ENCODE measurements at places on chromosomes 1 and 21.
A peak's percentile ranks its signal among the peaks of the same experiment; 100 is the strongest.

DNA sequence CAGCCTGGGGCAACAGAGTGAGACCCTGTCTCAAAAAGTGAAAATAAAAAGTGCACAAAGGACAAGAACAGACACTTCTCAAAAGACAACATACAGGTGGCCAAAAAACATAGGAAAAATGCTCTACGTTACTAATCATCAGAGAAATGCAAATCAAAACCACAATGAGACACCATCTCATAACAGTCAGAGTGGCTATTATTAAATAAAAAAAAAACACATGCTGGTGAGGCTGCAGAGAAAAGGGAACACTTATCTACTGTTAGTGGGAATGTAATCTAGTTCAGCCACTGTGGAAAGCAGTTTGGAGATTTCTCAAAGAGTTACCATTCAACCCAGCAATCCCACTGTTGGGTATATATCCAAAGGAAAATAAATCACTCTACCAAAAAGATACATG, 173.2 kb downstream of the SMYD3 start:
- H3K4me3 ChIP-seq, result no peak overlapping the region
- no peak for DNase-seq
- no peaks in the 10 kb centered on the region for H3K36me3 ChIP-seq

DNA sequence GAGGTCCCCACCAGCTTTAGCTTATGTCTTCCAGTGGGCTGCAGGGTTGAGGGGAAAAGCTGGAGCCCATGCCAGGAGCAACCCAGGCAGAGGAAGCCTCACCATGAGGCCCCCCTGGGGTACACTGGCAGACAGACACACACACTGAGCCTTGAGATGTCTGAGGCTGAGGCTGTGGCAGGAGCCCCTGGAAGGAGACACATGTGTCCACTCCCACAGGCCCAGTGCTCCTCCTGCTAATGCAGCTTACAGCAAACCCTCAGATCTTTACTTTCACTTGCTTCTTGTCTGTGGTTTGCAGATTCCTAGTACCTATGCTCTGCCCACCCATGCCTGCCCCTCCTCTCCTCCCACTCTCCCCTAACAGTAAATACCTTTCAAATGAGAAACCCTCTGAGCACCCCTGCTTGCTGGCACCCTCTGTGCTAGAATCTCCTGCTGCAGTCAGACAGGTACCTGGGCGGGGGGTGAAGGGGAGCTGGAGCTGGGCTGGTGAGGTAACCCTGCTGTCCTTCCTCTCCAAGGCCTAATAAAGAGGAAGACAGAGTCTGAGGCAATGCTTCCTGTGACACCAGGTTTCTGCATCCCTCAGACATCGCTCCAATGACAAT, 63.4 kb upstream of the NEK2 start:
- DNase-seq, result peak; percentile 27
- H3K27ac ChIP-seq, result peak overlapping the region; percentile 75
- no peaks in the 10 kb centered on the region for H3K27me3 ChIP-seq

- H3K27ac ChIP-seq, result no peak overlapping the region
- no peaks in the 10 kb centered on the region for H3K36me3 ChIP-seq
- DNase-seq, result no peak
- no peak overlapping the region for H3K4me3 ChIP-seq
Measured at GRCh38 chr1:19698181-19698580, 33.5 kb downstream of the HTR6 start.

DNA sequence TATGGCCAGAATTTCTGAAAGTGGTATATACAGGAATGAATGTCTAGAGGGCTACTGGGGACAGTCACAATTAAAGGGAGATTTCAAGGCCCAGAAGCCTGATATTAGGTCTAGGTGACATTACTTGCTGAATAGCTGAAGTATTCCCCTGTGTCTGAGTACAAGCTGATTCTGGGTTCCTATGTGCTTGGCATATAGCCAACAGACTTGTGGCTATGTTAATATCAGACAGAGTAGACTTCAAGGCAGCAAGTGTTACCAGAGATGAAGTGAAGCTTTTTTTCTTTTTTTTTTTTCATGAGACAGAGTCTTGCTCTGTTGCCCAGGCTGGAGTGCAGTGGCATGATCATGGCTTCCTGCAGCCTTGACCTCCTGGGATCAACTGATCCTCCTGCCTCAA, 8.3 kb downstream of the TTC4 start:
- no peak overlapping the region for H3K27ac ChIP-seq
- no peak for DNase-seq
- no peaks in the 10 kb centered on the region for H3K4me1 ChIP-seq
- H3K4me3 ChIP-seq, result no peak overlapping the region
- H3K27me3 ChIP-seq, result no peaks in the 10 kb centered on the region
- peaks cover 28% of the 10 kb centered on the region for H3K36me3 ChIP-seq

DNA sequence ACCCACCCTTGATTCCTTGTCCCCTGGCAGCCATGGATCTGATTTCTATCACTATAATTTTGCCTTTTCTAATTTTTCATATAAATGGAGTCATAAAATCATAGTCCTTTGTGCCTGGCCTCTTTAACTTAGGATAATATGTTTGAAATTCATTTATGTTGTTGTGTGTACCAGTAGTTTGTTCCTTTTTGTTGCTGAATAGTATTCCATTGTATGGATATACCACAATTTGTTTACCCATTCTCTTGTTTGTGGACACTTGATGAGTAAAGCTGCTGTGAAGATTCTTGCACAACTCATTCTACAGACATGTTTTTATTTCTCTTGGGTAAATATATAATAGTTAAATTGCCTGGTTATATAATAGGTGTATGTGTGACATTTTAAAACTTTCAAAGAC, 22.7 kb upstream of the GJA8 start:
- DNase-seq, result no peak
- no peak overlapping the region for H3K27ac ChIP-seq
- H3K27me3 ChIP-seq, result no peaks in the 10 kb centered on the region
- H3K4me1 ChIP-seq, result no peaks in the 10 kb centered on the region

DNA sequence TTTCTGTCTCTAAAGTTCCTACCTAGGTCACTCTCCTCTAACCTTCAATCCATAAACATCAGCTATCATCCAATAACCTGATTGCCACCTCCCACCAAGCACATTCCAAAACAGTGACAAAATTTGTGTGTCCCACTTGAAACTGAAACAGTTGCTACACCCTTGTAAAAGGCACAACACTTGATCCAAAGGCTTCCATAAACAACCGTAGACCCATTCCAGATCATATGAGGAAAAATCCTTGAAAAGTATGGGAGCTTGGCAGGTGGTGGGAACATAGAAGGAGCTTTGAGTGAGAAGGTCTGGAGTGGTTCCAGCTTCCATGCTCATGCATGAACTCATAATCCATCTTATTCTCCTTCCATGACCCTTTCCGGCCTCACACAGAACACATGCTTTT, 82.0 kb upstream of the ATP1A1 start:
- DNase-seq, result no peak
- no peak overlapping the region for H3K27ac ChIP-seq
- H3K4me3 ChIP-seq, result no peak overlapping the region

- H3K36me3 ChIP-seq, result peaks cover 5% of the 10 kb centered on the region
- no peaks in the 10 kb centered on the region for H3K27me3 ChIP-seq
- no peak for DNase-seq
- no peaks in the 10 kb centered on the region for H3K4me1 ChIP-seq
Measured at GRCh38 chr1:65425697-65426096, 5.2 kb downstream of the LEPR start.

DNA sequence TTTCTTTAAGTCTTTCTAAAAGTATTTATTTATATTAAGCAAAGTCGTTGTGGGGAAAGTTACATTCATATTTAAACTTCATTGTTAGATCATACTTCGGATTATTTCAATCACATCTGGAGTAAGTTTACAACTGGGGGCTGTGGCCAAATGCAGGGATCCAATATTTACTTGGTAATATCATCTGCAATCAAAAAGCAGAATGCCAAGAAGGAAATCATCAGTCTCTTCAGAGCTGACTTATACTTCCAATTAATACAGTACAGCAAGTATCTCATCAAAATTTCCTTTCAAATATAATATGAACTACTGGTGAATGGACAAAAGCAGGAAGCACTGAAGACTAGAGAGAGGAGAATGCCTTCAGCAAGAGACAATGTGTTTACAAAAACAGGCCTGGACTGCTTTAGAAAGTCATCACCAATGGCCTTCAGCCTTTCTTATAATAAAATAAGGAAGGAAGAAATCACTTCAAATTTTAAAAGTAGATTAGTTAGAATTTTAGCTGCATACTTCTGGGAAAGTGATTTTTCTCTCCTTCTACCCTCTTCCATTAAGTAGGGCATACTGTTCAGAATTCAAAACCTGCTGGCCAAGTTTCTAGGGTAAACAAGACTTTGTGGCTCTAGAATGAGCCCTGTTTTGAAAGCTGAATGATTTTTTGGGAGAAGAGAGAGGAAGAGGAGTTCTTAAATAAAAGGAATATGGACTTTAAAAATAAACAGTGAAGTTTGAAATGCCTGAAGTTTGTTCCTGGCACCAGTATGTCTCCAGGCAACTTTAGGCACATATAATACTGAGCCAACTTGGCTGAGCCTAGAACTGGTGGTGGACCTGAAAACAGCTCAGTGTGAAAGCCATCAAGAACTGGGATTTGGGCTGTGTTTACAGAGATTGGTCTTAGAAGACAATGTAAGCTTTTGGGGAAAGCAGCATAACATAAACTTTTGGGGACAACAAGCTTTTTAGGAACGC, 22.2 kb upstream of the MYOC start:
- H3K27me3 ChIP-seq, result no peaks in the 10 kb centered on the region
- H3K27ac ChIP-seq, result no peak overlapping the region
- H3K36me3 ChIP-seq, result no peaks in the 10 kb centered on the region
- no peak for DNase-seq
- no peak overlapping the region for H3K4me3 ChIP-seq

DNA sequence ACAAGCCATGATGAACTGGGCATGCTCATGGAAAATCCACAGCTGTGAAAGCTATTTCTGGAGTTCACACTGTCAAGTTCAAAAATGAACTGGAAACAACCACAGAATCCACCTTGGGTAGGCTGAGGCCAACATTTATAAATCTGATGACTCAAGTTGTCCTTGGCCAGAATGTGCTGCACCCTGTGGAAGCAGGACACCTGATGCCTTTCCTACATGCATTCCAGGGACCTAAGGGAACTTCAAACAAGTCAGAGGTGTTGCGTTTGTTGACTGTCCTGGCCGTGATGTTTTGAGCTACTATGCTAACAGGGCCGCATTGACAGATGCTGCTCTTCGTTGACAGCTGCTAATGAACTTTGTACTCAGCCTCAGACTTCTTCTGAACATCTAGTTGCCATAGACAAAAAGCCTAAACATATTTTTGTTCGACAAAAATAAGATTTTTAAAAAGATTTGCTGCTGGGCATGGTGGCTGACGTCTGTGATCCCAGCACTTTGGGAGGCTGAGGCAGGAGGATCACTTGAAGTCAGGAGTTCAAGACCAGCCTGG, 127.9 kb upstream of the SLC45A1 start:
- H3K4me1 ChIP-seq, result no peaks in the 10 kb centered on the region
- H3K36me3 ChIP-seq, result no peaks in the 10 kb centered on the region
- DNase-seq, result no peak
- H3K4me3 ChIP-seq, result no peak overlapping the region

- H3K4me1 ChIP-seq, result no peaks in the 10 kb centered on the region
- H3K36me3 ChIP-seq, result no peaks in the 10 kb centered on the region
- H3K4me3 ChIP-seq, result no peak overlapping the region
- no peaks in the 10 kb centered on the region for H3K27me3 ChIP-seq
- H3K27ac ChIP-seq, result no peak overlapping the region
Measured at GRCh38 chr1:21115098-21115760, 61.5 kb downstream of the EIF4G3 start.

DNA sequence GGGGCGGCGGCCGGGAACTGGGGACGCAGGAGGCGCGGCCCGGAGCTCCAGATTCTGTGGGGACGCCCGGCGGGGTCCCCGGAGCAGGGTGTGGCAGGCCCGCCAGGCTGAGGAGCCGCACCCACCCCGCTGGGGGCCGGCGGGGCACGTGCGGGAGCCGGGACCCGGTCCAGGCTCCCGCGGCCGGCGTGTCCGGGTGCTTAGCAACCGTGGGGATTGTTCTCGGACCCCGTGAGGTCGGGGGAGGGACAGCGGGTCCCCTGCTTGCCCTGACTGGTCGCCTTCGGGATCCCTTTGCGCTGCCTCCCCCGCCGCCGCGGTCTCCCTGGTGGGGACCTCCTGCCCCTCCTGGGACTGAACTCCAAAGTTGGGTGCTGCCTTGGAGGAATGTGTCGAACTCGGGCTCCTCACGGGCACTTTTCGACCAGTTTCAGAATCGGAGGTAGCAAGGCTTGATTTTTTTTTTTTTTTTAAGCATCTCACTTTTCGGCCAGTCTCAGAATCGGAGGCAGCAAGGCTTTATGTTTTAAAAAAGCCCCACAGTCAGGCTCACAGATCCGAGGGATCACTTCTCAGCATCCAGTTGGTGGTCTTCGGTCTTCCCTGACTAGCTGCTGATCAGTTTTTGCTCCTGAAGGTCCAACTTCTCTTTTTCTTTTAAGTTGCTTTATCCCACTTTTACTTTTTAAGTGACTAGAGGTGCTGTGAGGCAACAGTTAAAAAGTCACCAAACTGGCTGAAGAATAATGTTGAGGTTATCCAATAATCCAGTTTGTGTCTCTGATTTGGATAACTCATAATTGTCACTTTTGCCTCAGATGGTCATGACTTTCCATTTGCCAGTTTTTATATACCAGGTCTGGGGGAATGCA, 648 bp downstream of the FAM76A start:
- no peaks in the 10 kb centered on the region for H3K27me3 ChIP-seq
- H3K4me1 ChIP-seq, result peaks cover 16% of the 10 kb centered on the region
- H3K27ac ChIP-seq, result peak overlapping the region; percentile 74
- H3K4me3 ChIP-seq, result peak overlapping the region; percentile 68

DNA sequence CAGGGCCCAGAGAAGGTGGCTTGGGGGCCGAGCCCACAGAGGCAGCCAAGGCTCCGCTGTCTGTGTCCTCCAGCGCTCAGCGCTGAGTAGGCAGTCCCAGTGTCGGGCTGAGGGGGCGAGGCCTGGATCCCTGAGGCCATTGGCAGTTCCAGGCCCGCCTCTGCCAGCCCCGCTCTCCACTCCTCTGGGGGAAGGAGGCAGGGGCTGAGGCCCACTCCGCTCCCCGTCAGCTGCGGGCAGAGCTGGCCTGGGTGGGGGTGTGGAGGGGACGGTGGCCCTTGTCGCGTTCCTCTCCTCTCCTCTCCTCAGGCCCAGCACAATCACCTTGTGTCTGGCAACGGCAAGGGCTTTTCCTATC, 132.8 kb downstream of the CASZ1 start:
- DNase-seq, result no peak
- H3K27me3 ChIP-seq, result peaks cover 10% of the 10 kb centered on the region
- no peak overlapping the region for H3K27ac ChIP-seq
- no peaks in the 10 kb centered on the region for H3K4me1 ChIP-seq
- H3K4me3 ChIP-seq, result no peak overlapping the region

- DNase-seq, result no peak
- no peaks in the 10 kb centered on the region for H3K36me3 ChIP-seq
- no peak overlapping the region for H3K4me3 ChIP-seq
- no peaks in the 10 kb centered on the region for H3K27me3 ChIP-seq
- no peaks in the 10 kb centered on the region for H3K4me1 ChIP-seq
Measured at GRCh38 chr1:83676106-83676505, 322.8 kb downstream of the TTLL7 start.

- DNase-seq, result no peak
- H3K4me3 ChIP-seq, result no peak overlapping the region
- no peak overlapping the region for H3K27ac ChIP-seq
- no peaks in the 10 kb centered on the region for H3K27me3 ChIP-seq
- H3K4me1 ChIP-seq, result peaks cover 48% of the 10 kb centered on the region
- H3K36me3 ChIP-seq, result no peaks in the 10 kb centered on the region
Measured at GRCh38 chr1:160835751-160836150, 26.9 kb downstream of the CD244 start.
